NCI-H2081 treated with DMSO at 0.1 percent for 48 hours (cell line): ENCODE measurements at places on chromosomes 5 and 9.

GRCh38 chr5:138337685-138338410 lies at the start of gene FAM53C:
FAM53C (plus strand) TSS chr5:138338266; CDS start chr5:138341336, 3,070 bp downstream.
- DNase-seq = no peak

GRCh38 chr5:36590513-36591286 lies 15.7 kb upstream of the SLC1A3 start:
- no peak for DNase-seq

GRCh38 chr5:87138091-87138805 lies 129.4 kb upstream of the RASA1 start:
- no peak for DNase-seq

GRCh38 chr9:5721279-5722087 lies 92.6 kb downstream of the RIC1 start:
- no peak for DNase-seq

DNA sequence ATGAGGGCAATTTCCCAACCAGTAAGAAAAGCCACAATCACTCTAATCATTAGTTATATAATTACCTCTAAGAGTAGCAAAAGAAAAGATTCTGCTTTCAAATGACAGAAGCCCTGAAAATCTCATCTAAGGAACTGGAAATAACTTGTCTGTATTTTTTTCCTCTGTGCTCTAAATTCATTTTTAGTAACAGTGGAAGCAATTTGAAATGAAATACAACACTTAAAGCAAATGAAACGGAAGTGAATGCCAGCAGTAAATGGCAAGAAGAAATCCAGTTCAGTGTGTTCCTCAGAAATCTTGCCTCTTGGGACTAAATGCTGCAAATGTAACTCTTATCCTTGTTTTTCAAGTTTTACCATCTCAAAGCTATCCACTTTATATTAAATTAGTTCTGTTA lies 294.9 kb downstream of the TAF11L14 start:
- no peak for DNase-seq

GRCh38 chr5:100469767-100470166 lies 65.4 kb upstream of the FAM174A start:
- no peak for DNase-seq

GRCh38 chr5:60540856-60541805 lies 158.8 kb downstream of the DEPDC1B start:
- no peak for DNase-seq

DNA sequence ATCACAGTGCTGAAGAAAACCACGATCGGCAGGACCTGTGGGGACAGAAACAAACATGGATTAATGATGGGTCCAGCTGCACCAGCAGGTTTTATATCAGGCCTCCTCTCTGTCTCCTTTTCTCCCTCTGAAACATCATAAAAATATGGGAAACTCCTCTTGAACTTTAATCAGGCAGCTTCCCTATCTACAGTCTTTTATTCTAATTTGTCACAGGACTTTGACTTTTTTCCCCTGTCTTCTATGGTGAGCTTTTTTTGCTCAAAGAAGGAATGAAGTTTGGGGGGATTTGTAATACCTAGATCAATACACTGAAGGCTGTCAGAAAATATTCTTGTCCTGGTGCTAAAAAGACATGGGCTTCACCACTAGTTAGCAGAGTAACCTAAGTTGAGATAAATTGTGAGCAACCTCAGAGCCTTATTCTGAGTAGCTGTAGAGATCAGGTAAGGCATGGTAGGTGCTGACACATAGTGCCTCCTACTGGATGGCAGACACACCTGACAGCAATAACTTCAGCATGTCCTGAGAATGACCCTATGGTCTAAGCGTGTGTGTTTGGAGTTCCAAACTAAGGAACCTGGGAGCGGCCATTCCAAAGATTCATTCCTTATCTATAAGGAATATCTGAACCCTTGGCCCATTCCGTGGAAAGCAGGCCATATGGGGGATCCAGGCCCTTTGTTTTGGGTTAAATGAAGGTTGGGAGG lies 46.2 kb downstream of the SLC28A3 start:
- DNase-seq = no peak

GRCh38 chr5:40405996-40406740 lies 273.5 kb upstream of the PTGER4 start:
- no peak for DNase-seq

- no peak for DNase-seq
Measured at GRCh38 chr5:51395666-51396356, 12.6 kb downstream of the ISL1 start.

GRCh38 chr5:133256276-133256675 lies 204.5 kb downstream of the HSPA4 start:
- no peak for DNase-seq

- no peak for DNase-seq
Measured at GRCh38 chr9:13616491-13617035, 337.1 kb upstream of the MPDZ start.

GRCh38 chr9:34510497-34511468 lies 12.0 kb downstream of the ENHO start:
- no peak for DNase-seq

- DNase-seq = no peak
Measured at GRCh38 chr9:81611664-81612063, 77.7 kb downstream of the TLE1 start.

DNA sequence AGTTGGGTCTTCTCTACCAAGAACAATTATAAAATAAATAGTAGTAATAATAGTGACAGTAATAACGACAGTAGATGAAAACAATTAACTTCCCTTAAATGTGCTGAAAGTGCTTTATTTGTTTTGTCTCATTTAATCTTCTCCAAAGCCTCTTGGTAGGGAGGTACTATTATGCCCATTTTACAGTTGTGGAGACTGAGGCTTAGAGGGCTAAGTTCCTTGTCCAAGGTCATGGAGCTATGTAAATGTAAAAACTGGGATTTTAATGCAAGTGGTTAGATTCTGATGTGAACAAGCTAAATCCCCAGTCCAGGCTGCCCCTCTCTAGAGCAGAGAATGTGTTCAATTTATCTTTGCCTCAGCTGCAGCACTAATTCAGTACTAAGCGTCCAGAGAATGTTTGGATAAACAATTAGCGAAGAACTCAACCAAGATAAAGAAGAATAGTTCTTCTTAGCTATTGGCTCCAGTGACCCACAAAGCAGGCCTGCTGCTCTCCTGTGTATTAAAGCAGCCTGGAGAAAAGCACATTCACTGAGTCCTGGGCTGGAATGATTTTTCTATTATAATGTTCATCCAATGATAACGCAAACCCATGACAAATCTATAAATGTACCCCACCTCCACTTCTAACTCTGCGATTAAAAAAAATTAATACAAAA lies 68.8 kb downstream of the NPR3 start:
- no peak for DNase-seq

DNA sequence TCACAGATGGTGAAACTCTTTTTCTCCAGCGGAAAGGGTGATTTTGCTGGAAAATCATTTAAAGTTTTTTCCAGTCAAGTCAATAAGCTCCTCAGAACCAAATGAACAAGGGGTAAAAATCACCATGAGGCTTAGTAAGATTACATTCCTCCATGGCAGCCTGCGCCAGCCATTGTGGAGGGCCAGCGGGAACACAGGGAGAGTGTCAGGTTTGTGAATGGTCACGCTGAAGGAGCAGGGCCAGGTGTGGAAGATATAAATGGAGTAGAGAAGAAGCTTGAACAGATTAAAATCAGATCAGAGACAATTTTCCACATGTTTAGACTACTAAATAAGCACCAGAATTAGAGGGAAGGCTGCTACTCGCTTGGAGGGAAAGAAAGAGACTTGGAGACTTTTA lies 208.8 kb downstream of the NR3C1 start:
- no peak for DNase-seq

DNA sequence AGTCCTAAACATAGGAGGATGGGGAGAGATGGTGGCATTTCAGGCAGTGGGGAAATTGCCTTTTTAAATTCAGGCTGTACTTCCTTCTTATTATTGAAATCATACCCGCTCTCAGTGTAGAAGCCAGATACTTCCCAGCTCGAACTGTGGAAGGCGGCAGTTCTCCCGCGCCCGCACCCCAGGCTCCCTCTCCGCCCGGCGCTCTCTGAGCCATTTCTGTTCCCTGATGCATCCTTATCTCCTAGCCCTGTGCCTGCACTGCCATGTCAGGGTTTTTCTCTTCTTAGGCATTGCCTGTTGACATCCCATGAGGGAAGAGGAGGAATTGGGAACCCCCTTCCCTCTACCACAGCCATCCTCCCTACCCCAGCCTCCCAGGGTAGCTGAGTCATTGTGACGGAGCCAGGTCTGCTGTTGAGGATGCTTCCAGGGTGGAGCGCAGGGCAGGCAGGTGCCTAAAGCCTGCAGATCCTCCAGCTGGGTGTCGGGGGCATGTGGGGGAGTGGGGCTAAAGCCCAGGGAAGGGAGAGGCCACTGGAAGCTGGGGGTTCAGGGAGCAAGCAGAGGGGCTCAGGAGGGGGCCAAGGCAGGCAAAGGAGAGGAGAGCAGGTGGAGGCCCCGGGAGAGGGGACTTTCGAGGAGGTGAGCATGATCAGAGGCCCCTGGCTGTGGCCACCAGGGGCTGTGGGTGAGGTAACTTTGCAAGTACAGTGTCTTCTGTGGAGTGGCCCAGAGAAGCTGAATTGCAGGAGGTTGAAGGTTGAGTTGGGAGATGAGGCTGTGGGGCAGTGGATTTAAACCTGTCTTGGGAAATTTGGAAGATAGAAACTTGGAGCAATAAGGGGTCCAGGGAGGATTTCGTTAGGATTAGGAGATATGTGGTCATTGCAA lies 16.2 kb downstream of the LAMC3 start:
- no peak for DNase-seq

- DNase-seq = no peak
Measured at GRCh38 chr9:13957089-13957488, 356.9 kb downstream of the NFIB start.

- DNase-seq = no peak
Measured at GRCh38 chr9:69637193-69637816, 34.9 kb downstream of the APBA1 start.

GRCh38 chr9:83013867-83014605 lies 48.9 kb downstream of the RASEF start:
- no peak for DNase-seq

DNA sequence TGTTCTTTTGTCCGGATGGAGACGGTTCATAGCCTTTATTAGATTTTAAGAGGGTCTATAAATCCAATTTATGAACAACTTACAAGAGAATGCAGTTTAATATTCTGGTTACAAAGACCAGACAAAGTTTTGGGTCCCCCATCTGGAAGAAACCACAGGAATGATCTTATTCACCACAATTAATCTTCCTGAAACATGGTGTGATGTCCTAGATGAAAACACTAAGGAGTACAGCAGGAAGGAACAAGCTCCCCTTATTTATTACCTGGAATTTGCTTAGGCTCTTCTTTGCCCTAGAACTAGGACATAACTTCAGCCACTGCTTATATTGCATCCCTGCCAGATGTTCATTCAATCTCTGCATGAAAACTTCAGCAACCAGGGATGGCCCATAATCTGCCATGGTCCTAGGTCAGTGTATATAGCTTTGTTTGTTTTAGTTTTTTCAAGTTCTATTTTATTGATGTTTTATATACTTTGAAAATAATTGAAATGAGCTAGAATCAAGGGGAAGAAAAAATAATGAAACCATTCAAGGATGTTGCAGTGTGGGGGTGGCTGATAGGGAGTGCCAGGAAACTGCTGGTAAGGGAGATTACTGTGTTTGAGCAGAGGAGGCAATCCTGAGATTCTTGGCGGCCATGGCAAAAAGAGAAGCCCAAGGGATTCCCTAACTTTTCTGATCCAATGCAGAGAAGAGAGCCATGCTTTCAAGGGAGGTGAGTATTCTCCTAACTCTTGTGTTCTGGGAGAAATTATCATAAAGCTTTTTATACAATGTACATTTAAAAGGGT lies 16.8 kb downstream of the TXNDC8 start:
- no peak for DNase-seq

- no peak for DNase-seq
Measured at GRCh38 chr5:179229331-179229831, 115.9 kb downstream of the ADAMTS2 start.

GRCh38 chr5:14204785-14205321 lies 61.7 kb downstream of the TRIO start:
- peak; percentile 75 for DNase-seq

- DNase-seq = no peak
Measured at GRCh38 chr9:68540712-68541535, at the start of gene TMEM252. TMEM252 (minus strand) TSS chr9:68540883; CDS start chr9:68540814, 69 bp downstream.

GRCh38 chr9:86096386-86096785 lies 3.0 kb downstream of the GOLM1 start:
- DNase-seq = no peak

DNA sequence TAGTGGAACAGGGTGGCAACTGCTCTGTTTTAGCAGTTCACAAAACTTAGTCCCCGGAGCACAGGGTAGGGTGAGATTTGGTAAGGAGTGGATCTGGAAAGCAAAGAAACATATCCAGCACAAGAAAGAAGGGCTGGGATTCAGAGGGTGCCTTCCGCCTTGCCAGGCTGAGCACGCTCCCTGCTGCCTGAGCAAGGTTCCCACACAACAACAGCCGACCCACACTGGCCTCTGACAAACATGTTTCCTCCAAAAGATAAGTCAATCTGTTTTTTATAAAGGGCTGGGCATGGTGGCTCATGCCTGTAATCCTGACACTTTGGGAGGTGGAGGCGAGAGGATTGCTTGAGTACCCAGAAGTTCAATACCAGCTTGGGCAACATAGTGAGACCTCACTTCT lies 45.8 kb downstream of the RAB3C start:
- no peak for DNase-seq

GRCh38 chr9:14246951-14247350 lies 67.0 kb downstream of the NFIB start:
- DNase-seq = no peak

- no peak for DNase-seq
Measured at GRCh38 chr5:170636206-170636605, 132.4 kb downstream of the KCNIP1 start.

GRCh38 chr5:2909035-2909434 lies 157.6 kb upstream of the IRX2 start:
- DNase-seq = no peak

DNA sequence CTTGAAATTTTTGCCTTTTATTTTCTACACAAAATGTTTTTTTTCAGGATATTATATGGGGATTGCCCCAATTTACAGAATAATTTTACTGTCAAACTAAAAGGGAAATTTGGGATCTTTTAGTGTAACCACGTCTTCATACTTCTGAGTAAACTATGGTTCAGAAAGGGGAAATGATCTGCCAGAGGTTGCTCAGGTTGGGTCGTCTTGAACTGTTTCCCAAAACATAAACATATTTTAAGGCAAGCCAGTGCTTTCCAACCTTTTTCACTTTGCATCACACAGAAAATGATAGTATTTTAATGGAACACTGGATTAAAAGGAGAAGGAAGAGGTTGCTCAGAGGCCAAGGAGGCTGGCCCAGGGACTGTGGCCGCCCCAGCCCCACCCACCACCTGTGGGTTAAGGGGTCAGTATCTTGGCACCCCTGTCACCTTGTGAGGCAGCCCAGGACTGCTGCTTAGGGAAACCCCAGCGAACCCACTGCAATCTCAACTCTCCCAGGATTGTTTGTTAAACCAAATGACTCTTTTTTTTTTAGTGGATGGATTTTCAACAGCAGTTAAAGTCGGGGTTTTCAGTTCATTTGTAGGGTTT lies 142.7 kb upstream of the DHFR start:
- DNase-seq = no peak
